H7 (cell line): ENCODE measurements at places on chromosomes 2 and 18.

DNA sequence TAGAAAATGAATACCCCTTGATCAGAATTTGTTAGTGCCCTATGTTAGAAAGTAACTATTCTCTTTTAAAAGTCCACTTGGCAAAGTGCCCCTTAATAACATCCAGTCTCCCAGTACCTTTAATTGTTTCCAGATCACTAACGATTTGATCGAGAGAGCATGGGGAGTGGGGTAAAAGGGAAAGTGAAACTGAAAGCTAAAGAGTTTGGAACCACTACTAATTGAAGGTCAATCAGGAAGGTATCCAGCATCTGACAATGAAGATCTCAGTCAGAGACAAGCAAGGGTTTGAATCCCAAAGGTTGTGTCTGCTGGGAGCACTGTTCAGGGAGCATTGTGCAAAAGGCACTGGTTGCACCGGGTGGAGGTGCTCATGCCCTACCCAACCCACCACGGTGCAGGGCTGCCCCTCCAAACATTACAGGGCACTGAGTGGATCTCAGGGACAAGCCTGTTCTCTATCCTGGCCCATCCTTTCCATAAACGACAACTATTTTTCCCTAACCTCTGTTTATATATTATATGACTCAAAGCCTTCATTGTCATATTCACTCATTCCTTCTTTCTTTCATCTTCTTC is 14.6 kb upstream of the RIT2 start:
- no peak for DNase-seq

GRCh38 chr2:120704696-120705095 is 31.0 kb upstream of the GLI2 start:
- peak; percentile 43 for DNase-seq

DNA sequence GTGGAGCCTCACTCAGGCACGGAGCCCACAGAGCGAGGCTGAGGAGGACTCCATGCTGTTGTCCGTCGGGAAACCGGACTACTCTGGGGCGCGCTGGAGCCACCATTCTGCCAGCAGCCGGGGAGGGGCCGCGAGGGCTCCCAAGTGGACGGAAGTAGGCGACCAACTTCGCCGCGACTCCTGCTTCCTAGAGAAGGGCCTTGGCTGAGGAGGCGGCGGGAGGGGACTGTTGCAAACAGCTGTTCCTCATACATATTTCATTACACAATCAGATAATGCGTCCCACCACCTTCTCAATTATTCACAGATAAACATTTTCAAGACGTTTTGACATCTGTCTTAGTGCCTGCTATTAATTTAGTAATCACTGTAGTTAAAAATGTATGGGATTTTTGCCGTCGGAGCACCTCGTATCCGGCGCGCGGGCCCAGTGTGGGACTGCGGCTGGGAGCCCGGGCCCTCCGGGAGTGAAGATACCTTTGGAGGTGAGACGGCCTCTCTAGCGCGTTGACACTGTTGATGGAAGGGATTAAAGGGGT is 11.7 kb upstream of the SIX3 start:
- no peak for DNase-seq

GRCh38 chr2:162475661-162476060 is 131.7 kb downstream of the GCA start:
- DNase-seq, result no peak

DNA sequence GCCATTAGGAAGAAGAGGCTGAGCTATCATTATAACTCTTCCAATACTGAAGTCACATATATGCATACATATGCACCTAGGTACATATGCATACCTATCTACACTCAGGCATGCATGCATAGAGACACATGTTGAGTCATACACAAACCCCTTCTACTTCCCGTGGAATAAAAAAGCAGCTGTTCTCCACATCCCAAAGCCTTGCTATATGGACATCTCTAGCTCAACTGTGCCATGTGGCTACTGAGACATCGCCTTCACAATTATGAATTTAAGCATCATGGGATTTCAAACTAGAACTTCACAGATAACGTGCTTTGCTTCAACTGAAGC is 120.5 kb downstream of the ANKRD44 start:
- no peak for DNase-seq

- DNase-seq, result peak; percentile 18
Observed at GRCh38 chr18:62131301-62131909, 55.5 kb downstream of the PIGN start.

DNA sequence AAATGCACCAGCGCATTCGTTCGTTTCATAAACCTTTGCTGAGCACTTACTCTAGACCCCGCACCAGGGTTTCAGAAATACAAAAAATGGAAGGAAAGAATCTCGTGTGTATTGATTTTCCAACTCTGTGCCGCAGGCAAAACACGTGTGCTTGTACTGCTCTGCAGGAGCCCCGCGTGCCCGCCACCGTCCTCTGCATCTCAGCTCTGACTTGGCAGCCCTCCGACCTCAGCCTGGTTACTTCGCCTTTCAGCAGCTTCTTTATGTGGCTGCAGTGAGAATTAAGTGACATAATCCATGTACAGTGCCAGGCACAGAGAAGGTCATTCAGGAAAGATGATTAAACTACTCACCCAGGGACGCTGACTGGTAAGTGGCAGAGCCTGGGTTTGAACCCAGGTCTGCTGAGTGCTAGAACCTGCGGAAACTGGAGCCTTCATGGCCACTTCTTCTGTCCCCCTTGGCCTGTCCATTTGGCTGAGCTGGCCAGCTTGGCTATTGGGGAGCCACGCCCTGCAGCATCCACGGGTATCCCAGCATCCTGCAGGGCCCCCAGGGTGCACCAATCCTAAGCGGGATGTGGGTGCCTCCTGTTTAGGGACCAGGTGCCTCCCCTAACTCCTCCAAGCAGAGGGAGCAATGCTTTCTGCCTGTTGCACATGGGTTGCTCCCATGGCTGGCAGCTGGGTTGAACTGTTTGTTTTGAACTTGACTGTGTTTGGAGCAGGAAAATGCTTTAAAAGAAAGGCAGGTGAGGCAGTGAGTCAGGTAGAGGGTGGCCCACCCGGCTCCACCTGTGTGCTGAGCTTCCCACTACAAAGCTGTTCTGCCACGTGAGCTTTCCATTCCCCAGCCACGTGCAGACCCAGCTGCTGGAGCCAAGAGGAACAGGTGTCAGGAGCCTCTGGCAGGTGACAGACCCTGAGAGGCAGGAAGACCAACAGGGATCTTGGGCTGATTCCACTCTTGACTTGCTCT is 34.3 kb downstream of the INHBB start:
- DNase-seq, result no peak

DNA sequence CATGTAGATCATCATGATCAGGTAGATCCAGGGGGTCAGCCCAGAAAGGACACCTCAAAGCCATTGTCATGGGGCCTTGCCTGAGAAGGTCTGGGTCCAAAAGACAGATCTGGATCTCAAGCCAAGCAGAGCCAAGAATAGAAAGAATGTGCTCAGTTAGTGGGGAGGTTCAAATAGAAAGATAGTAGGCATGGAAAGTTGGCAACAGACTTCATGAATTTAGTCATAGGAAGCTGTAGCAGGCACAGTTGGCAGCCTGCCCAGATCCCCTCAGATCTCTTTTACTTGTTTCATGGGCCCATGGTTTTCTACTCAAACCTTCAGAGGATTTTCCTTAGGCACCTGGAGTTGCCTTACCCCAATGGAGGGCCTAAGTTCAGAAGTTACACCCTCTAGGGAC is 767.0 kb downstream of the SLC4A3 start:
- DNase-seq, result no peak

- no peak for DNase-seq
Observed at GRCh38 chr2:189824694-189825396, 40.6 kb downstream of the PMS1 start.

- DNase-seq, result no peak
Observed at GRCh38 chr18:5661179-5661578, 117.4 kb upstream of the EPB41L3 start.

DNA sequence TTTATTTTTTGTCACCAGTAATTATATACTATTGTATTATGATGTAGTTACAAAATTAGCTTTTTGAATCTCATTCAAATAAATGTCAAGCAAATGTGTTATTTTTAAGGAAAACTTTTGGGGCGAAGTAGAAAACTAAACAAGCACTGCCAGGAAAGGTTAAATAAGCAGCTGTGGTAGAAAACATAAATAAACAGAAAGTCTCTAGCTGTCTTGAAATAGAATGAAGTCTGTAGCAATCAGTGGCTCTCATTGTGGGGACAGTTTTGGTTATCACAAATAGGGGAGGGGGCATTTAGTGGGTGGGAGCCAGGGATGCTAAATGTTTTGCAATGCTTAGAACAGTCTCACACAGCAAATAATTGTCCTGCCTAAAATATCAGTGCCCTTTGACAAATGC is 3.4 kb downstream of the INSIG2 start:
- DNase-seq, result no peak

DNA sequence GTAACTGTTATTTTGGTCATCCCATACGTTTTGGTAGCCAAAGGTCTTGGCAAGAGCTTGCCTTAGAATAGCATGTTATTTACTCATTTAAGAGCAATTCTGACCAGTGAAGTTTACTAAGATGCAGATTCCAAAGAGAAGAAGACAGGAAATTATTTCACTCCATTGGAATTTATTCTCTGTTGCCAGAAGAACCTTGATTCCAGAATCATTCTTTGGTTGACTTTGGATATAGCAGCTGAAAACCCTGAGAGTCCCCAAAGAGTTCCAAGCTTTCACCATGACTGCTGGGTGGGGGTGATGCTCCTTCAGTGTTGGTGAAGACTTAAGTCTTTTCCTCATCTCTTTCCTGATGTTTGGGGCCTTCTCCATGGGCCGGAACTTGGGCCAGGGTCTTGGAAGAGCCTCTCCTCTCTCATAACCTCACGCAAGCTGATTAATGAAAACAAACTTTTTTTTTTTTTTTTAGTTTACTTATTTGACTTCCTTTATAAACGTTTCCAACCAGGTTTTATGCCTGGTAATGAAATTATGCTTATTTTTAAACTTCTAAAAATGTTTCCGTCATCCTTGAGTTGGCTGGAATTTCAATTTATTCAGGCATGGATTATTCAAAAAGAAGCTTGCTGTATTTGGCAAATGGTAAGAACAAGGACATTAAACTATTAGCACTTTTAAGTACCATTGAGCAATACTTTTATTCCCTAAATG is 192.0 kb downstream of the MTX2 start:
- DNase-seq, result no peak

DNA sequence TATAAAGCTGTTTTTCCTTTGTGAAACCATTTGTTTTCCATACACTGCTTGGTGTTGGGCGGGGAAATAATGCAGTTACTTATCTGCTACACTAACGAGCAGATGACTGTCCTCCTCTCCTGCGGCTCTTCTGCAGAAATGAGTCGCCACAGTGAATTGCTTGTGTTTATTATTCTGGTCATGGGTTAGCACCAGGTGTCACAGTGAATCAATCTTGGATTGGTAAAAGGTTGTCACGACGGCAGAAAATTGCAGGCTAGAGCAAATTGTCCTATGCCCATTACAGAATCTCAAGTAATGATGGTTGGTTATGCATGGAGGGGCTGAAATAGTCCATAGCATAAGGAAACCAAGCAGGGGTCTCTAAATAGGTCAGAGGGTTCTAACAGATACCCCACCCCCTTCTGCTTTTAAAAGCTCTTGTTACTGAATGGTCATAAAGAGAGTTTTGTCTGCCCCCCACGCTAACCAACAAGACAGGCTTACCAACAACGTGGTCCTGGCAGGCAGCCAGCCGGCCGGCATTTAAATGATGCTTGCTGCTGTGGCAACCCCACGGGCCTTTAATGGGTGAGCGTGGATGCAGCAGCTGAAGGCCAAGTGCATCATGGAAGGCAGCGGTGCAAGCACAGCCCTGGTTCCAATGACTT is 29.5 kb downstream of the RAB31 start:
- no peak for DNase-seq

DNA sequence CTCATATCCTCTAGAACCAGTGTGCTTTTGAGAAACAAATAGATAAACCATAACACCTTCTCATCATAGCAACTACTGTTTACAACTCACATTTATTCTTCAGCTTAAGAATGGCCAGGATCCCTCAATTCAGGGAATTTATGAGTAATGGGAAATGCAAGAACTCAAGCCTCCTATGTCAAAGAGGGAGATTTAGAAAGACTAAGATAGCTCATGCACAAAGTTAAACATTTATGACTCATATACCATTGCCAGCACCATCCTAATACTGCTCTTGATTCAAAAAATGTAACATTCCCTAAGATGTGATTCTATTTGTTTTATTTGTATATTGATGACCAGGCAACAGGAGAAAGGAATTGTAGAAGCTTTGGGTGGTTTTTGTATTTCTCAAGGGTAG is 172.8 kb downstream of the CYP26B1 start:
- DNase-seq, result no peak

GRCh38 chr2:193608451-193608850 is 1413.7 kb upstream of the TMEFF2 start:
- DNase-seq, result no peak
